ENCODE measurements at places on chromosomes 4 and X.

- DNase-seq: no peak
These were observed 75.0 kb downstream of the NAA11 start for GRCh38 chr4:79250887-79251286.

- DNase-seq: no peak
These were observed 8.1 kb upstream of the SMS start for GRCh38 chrX:21932292-21933002.

GRCh38 chr4:169243825-169244609 lies 26.7 kb downstream of the SH3RF1 start:
- DNase-seq: no peak

GRCh38 chr4:129014566-129015509 lies 78.5 kb downstream of the SCLT1 start:
- no peak for DNase-seq

DNA sequence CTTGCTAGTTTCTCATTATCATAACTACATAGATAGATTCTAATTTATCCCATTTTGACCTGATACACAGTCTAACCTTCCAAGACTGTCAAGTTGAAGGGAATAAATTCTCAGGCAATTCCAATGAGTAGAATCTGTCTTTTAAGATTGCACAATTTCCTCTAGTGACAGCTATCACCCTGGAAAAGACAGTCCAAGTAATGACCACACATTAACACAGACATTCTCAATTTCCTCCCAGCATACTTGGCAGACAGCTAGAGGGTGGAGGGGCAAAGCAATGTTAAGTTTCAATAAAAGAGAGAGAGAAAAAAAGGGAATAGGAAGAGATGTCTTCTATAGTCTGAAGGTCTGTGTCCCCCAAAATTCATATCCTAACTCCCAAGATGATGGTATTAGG lies 234.7 kb downstream of the LDB2 start:
- DNase-seq: no peak

- no peak for DNase-seq
These were observed 9.0 kb upstream of the TSPYL2 start for GRCh38 chrX:53073115-53073586.

DNA sequence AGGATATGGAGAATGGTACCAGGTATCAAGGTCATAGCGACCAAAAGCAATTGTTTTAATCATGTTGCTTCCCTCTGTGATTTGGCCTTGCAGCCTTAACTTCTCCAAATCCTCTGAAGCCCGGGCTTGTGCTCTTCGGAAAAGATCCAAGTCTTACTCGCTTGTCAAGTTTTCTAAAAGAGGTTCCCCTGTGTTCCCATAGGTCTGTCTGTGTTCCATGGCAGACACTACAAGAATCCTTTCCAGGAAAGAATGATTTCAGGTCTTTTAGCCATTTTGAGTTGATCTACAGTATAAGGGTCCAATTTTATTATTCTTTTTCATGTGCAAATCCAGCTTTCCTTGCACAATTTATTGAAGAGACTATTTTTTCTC lies 710.6 kb upstream of the DIAPH2 start:
- no peak for DNase-seq

GRCh38 chr4:52298444-52298843 lies 247.3 kb downstream of the SPATA18 start:
- DNase-seq: no peak

DNA sequence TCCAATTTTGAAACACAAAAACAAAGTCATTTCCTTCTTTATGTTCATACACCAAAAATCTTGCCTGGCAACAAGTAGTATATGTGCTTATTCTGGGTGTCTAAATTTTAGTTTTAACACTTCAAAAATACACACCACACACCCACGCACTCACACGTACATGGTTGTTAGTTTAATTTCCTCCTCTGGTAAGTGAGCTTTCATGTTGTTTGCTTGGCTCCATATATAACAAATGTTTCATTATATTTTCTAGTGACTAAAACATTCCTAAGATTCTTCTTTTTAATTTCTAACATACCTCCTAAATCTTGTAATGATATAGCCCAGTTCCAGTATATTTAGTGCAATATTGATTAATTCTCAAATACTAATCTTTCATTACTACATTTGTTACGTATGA lies 80.9 kb downstream of the PRDM5 start:
- DNase-seq: no peak

- DNase-seq: no peak
These were observed 72.4 kb downstream of the PCYT1B start for GRCh38 chrX:24574743-24575142.

- DNase-seq: no peak
These were observed 459.9 kb upstream of the BOD1L1 start for GRCh38 chr4:14087459-14087858.

GRCh38 chr4:138190452-138190858 lies 51.7 kb downstream of the SLC7A11 start:
- DNase-seq: no peak

GRCh38 chr4:125517831-125518230 lies 203.1 kb downstream of the FAT4 start:
- DNase-seq: no peak

DNA sequence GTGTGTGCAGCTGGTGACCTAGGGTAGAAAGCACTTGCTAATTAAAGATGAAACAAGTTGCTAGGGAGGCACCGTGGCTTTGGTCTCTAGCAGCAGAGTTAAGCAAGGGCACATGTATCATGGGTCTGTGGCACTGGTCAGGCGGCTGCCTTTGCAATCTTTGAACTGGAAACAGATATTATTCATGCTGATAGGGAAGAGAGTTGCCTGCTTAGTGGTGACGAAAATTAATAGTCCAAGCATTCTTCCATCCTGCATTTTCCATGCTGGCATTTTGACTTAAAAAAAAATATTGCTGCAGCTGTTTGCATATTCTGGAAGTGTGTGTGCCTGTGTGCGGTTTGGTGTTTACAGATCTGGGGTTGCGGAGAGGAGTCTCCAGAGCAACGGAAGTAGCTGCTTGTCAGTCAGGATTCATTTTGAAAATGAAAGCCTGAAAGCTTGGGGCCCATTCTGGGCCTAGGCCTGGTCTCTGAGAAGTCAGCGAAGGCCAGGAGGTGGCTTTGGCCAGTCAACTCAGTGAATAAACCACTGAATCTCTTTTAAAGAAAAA lies 2.3 kb upstream of the SOWAHD start:
- DNase-seq: peak; percentile 25

DNA sequence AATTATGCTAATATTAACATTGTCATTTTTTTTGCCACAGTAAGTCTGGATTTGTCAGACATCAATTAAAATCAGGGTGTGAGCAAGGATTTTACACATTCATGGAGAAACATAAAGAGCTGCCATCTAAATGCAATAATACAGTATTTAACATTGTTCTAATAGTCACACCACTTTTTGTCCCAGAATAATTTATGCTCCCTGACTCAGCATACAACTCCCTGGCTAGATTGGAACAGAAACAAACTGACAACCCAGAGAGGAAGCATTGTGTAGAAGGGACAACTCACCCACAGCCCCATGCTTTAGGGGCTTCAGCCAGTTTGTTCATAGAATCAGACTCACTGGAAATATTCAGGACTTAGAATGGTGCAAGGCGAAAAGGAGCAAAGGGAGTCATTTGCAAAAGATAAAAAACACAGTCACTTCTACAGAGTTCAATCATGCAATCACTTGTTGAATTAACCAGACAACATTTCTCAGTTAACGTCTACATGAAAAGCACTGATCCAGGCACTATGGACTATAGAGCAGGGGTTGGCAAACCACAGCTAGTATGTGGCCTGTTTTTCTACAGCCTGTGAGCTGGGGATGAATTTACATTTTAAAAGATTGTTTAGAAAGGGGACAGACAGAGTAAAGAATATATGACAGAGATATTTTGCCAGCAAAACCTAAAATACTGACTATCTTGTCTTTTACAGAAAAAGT lies 26.4 kb upstream of the SEC24B start:
- DNase-seq: no peak

GRCh38 chr4:109303140-109303496 lies 660 bp upstream of the COL25A1 start:
- no peak for DNase-seq

- DNase-seq: no peak
These were observed 37.0 kb downstream of the FNIP2 start for GRCh38 chr4:158805635-158806471.

GRCh38 chr4:108779958-108780357 lies 17.1 kb upstream of the ETNPPL start:
- no peak for DNase-seq

DNA sequence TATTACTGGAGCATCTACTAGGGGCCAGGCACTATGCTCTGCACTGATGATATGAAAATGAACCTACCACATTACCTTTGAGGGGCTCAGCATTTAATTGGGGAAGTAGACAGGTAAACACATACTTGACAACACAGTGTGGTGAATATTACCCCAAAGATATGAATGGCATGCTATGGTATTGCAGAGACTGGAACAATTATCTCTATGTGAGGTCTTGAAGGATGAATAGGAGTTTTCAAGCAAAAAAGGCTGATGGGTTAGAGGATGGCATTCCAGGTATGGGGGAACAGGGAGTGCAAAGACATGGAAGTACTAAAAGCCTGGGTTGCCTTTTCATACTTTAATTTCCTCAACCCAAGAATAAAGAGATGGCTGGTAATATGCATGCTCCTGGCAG lies 59.1 kb upstream of the CAPN6 start:
- DNase-seq: no peak

DNA sequence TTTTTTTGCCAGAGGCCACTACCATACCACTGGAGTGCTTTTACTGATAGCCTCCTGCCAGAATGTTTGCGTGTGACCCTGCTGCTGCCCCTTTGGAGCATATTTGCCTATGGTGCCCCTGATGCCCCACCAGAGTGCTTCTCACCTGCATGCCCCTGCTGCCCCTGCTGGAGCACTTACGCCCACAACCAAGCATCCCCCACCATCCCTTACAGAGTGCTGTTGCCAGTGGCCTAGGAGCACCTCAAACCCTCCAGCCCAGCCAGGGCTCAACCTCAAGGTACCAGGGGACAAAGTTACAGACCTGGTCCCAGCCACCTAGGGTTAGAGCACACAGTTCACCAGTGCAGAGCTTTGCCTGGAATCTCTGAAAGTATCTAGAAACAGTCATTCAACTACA lies 207.2 kb downstream of the CFAP299 start:
- no peak for DNase-seq

GRCh38 chr4:104870495-104871233 lies 276.0 kb upstream of the TET2 start:
- DNase-seq: no peak

GRCh38 chrX:103774070-103774642 lies 2.5 kb upstream of the PLP1 start:
- DNase-seq: no peak

- DNase-seq: no peak
These were observed 352.3 kb downstream of the GRXCR1 start for GRCh38 chr4:43244688-43245382.

- DNase-seq: peak; percentile 61
These were observed 71.7 kb upstream of the BCOR start for GRCh38 chrX:40169193-40170101.

DNA sequence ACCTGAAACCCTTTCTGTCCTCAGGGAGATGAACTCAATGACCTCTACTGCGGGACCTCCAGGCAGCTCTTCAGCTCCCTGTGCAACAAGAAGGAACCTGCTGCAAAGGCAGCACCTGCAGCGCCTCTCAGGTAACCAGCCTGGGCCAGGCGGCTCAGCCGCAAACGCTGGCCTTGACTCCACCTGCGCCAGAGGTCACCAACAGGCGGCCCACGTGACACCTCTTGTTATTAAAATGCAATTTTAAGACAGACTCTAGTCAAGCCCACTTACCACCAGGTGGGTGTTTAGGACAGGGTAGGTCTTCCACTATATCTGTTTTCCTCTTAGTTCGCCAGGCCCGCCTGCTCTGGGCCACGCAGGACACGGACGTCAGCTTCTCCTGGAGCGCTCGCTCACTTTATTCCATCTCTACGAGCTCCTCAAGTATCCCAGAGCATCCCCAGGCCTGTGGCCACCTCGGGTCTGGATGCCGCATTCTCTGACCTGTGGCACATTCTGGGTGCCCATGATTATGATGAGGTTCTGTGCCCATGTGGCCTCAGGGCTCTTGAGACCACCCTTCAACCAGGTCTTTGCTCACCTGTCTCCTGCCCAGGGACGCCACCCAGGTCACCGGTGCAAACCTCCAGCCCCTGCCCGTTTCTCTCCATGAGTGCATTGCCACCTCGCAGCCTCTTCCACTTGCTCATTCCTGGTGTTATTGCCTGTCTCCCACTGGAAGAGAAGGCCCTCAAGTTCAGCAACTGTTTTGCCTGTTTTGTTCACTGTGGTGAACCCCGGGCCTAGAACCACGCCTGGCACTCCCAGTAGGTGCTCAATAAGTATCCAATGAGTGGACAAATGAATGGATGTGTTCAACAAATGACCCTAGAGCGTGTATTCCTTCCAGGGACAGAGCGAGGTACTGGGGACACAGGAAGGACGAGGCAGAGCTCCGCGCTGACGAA lies 32.8 kb upstream of the JAKMIP1 start:
- no peak for DNase-seq

DNA sequence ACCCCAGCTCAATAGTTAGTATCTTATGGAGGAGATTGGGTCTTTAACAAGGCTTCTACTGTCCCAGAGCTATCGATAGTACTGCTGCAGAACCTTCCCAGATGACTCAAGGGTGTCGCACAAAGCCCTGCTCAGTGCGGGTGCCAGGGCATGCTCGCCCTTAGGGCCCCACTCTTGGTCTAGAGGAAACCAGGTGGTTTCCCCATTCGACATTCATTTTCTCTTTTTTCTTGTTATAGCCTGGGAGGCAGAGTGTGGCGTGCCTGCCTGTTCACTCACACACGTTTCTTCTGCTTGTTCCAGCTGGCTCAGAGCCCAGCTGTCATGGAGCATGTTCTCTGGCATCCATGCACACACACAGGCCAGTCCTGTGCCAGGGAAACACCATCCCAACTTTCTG lies 144.5 kb downstream of the SMIM20 start:
- DNase-seq: no peak

- DNase-seq: no peak
These were observed 54.5 kb downstream of the RS1 start for GRCh38 chrX:18617407-18617750.

DNA sequence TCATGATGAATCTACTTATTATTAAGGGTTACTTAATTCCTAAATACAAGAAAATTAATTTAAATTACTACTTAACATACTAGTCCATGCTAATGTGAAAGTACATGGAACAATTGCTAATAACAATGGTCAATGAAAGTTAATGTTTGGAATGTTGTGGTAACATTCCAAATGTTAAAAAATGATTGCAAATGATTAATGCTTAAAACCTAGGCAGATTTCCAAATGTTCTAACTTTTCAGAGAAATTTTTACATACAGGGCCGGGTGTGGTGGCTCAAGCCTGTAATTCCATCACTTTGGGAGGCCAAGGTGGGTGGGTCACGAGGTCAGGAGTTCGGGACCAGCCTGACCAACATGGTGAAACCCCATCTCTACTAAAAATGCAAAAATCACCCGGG lies 1851.3 kb upstream of the PCDH7 start:
- no peak for DNase-seq

- no peak for DNase-seq
These were observed 27.9 kb downstream of the CAMK2D start for GRCh38 chr4:113733685-113734084.

DNA sequence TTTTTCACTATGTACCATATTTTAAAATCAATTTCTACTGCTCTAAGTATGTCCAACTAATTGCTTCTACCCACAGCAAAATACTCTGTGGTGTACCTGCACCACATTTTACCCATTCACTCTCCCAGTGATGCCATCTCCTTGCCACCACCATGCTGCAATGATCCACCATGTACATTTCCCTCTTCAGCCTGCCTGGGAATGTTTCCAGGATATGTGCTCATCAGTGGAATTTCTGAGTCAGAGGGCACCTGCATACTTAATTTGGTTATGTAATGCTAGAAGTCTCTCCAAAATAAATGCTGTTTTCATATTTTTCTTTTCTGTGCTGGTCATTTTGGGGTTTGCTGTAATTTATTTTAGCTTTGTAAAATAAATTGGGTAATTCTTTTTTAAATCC lies 33.2 kb upstream of the OCIAD2 start:
- no peak for DNase-seq

All from activated T-helper 1 cell treated with anti-CD3 and anti-CD28 coated beads, Interleukin-2, amount 50 U/mL, for 16 hours (primary cell).